ENCODE measurements at places on chromosomes 1 and 21. TPM values are rescaled to one million over a fixed set of nuclear protein-coding genes. Genes with fewer than 3 reads are reported as not detected.
A peak's percentile ranks its signal among the peaks of the same experiment; 100 is the strongest.

The COL24A1 gene
- polyA plus RNA-seq: 1.8 TPM

The RNU1-2 gene
- polyA plus RNA-seq: 2.6 TPM

DNA sequence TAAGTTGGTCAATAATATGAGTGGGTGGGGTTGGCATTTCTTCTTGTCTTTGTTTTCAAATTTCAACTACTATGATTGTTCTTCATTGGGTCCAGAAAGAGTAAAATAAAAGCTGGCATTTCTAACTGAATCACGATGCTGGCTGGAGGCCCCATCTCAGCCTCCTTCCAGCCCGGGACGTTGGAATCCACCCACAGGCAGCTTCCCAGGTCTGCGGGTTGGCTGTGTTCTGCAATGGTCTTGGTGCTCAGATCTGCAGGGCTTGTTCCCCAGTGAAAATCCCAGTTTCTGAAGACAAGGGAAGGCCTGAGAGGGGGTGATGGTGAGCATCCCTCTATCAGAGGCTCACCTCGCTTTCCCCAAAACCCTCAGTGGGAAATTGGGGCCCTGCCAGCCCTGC is 54.7 kb upstream of the ARHGEF16 start:
- no peaks in the 10 kb centered on the region for H3K27me3 ChIP-seq
- no peak for DNase-seq
- no peak overlapping the region for H3K27ac ChIP-seq
- H3K4me3 ChIP-seq: no peak overlapping the region
- no peaks in the 10 kb centered on the region for H3K4me1 ChIP-seq

GRCh38 chr1:25724966-25725365 is 75.0 kb upstream of the SELENON start:
- H3K27me3 ChIP-seq: no peaks in the 10 kb centered on the region
- DNase-seq: no peak
- no peak overlapping the region for H3K4me3 ChIP-seq
- no peaks in the 10 kb centered on the region for H3K4me1 ChIP-seq
- H3K27ac ChIP-seq: no peak overlapping the region
- no peaks in the 10 kb centered on the region for H3K36me3 ChIP-seq

DNA sequence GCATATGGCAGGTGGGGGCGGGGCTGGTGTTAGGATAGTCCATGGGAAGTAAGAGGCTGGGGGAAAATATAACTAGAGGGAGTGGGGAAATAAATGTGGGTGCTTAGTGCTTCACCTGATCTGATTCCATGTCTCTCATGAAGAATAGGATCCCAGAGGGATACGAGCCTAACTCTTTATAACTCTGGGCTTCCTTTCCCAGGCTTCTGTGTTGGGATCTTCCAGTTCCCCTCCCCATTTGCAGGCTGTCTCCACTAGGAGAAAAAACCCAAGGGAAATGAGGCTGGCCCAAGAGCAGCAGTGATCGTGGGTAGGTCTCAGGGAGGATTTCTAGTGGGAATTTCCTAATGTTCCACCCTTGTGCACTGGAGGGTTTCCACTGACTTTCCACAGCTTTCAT is 1.6 kb downstream of the KCNJ9 start:
- H3K36me3 ChIP-seq: no peaks in the 10 kb centered on the region
- H3K27ac ChIP-seq: no peak overlapping the region
- DNase-seq: no peak
- no peak overlapping the region for H3K4me3 ChIP-seq
- H3K4me1 ChIP-seq: no peaks in the 10 kb centered on the region

DNA sequence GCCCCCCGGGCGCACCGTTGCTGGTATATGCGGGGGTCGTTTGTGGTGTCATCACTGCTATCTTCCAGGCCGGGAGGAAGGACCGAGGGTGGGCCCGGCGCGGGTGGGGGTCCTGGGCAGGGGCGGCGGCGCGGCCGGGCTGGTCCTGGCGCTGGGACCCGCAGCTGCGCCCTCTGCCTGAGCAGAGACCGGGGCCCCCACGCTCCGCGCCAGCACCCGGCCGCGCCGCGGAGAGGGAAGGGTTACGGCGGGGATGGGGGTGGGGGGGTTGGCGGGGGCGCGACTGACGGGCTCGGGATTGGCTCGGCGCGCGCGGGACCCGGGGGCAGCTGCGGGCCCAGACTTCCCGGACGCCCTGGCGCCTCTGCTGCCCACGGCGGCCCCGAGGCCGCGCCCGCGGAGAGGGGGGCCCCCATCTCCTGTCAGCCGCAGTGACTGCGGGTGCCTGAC is 13.8 kb upstream of the SAMD11 start:
- H3K27me3 ChIP-seq: no peaks in the 10 kb centered on the region
- DNase-seq: no peak
- H3K4me3 ChIP-seq: no peak overlapping the region
- no peak overlapping the region for H3K27ac ChIP-seq
- H3K4me1 ChIP-seq: peaks cover 7% of the 10 kb centered on the region
- H3K36me3 ChIP-seq: no peaks in the 10 kb centered on the region

- H3K27me3 ChIP-seq: no peaks in the 10 kb centered on the region
- no peak overlapping the region for H3K27ac ChIP-seq
- H3K36me3 ChIP-seq: no peaks in the 10 kb centered on the region
- no peak overlapping the region for H3K4me3 ChIP-seq
- no peaks in the 10 kb centered on the region for H3K4me1 ChIP-seq
Measured at GRCh38 chr1:44594871-44595735, 79.2 kb downstream of the TMEM53 start.

The WNT2B gene
- polyA plus RNA-seq: 0.12 TPM

The FCRL2 gene
- 0.07 TPM for polyA plus RNA-seq

The CFAP107 gene
- polyA plus RNA-seq: not detected

GRCh38 chr1:168636642-168637111 is 60.3 kb downstream of the XCL1 start:
- no peaks in the 10 kb centered on the region for H3K36me3 ChIP-seq
- H3K27me3 ChIP-seq: no peaks in the 10 kb centered on the region
- no peak overlapping the region for H3K4me3 ChIP-seq
- no peaks in the 10 kb centered on the region for H3K4me1 ChIP-seq
- DNase-seq: no peak

- no peak overlapping the region for H3K4me3 ChIP-seq
- H3K4me1 ChIP-seq: no peaks in the 10 kb centered on the region
- H3K27me3 ChIP-seq: no peaks in the 10 kb centered on the region
- no peak for DNase-seq
Measured at GRCh38 chr1:66542811-66543767, 9.1 kb downstream of the SGIP1 start.

DNA sequence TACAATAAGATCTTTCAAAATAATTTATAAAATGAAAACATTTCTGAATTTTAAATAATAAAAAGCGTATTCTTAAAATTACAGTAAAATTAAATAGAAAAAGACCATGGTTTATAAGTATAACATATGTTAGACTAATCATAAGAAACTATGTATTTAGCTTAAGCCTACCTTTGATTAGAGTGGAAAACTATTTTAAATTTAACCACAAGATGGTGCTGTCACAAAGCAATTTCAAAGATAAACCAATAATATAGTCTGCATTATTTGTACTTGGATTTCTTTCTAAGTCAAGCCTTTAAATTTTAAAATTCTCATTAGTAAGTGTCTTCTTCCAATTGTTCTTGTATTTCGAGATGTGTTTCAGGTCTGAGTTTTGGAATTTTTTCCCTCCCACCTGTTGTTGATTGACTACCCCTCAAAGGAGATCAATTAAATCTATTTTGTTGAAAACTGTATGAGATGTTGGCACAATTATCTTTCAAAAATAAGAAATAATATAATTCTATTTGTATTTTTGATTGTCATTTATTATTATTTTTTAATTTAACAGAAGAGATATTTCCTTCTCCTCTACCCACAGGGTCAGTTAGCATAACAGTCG is 459.8 kb downstream of the KCNT2 start:
- no peaks in the 10 kb centered on the region for H3K36me3 ChIP-seq
- no peaks in the 10 kb centered on the region for H3K27me3 ChIP-seq
- H3K4me3 ChIP-seq: no peak overlapping the region
- H3K27ac ChIP-seq: no peak overlapping the region
- DNase-seq: no peak

DNA sequence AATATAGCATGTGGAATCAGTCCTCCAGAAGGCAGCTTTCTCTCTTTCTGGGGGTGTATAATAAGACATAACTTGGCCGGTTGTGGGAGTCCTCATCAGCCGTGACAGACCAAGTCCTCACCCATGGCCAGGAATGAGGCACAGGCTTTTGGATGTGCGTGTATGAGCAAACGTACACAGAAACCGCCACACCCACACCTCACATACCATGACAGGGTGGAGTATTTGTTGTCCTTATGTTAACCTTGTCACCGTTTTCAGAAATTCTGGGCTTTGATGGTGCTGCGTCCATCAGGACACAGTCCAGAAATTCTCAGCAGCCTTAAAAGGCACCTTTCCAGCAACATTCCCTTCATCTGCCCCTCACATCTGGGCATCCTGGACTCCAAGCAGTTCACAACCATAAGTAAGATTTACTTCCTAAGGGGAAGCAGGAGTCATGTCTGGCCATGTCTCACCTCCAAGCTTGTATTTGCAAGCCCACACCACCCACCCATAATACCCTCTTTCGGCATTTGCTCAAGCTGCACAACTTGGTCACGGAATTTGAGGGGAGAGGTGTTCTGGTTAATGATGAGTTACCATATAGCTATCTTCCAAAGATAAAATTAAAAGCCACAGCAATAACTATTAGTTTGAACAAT is 12.4 kb downstream of the C1orf116 start:
- H3K4me1 ChIP-seq: no peaks in the 10 kb centered on the region
- no peak for DNase-seq
- H3K27me3 ChIP-seq: no peaks in the 10 kb centered on the region
- no peak overlapping the region for H3K27ac ChIP-seq
- no peaks in the 10 kb centered on the region for H3K36me3 ChIP-seq
- no peak overlapping the region for H3K4me3 ChIP-seq

- no peak overlapping the region for H3K4me3 ChIP-seq
- H3K27ac ChIP-seq: peak overlapping the region; percentile 53
- peaks cover 6% of the 10 kb centered on the region for H3K36me3 ChIP-seq
- H3K4me1 ChIP-seq: peaks cover 9% of the 10 kb centered on the region
- H3K27me3 ChIP-seq: no peaks in the 10 kb centered on the region
Measured at GRCh38 chr1:246773213-246773641, 49.0 kb downstream of the SCCPDH start.

GRCh38 chr21:38386967-38387366 is 111.3 kb downstream of the ERG start:
- H3K4me3 ChIP-seq: no peak overlapping the region
- no peak overlapping the region for H3K27ac ChIP-seq
- no peaks in the 10 kb centered on the region for H3K36me3 ChIP-seq
- no peak for DNase-seq
- H3K4me1 ChIP-seq: no peaks in the 10 kb centered on the region
- H3K27me3 ChIP-seq: peaks cover 7% of the 10 kb centered on the region

DNA sequence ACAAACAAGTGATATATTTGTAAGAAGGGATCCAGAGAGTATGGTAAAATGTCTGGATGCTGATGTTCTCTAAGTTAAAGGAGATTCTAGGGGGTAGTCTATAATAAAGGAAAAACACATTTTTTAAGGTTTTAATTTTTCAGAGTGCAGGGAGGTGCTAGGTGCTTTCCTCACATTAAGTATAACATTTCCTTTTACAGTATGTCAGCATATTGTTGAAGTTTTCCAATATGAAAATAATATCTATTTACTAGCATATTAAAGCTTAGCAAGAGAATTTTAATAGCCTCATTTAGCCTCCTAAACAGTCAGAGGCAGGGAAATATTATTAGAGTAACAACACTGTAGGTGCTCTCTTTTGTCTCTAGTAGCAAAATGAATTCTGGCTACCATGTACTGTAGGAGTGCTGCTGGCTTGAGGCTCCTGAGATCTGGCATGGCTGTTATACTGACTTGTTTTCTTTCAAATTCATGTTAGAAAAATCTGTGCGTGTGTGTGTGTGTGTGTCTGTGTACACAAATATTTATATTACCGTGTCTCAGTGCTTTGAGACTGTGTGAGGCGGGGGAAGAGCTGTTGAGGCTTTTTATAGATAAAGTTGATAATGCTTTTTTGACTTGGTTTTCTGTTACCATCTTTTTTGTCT is 71.0 kb downstream of the POU2F1 start:
- no peaks in the 10 kb centered on the region for H3K4me1 ChIP-seq
- H3K27me3 ChIP-seq: no peaks in the 10 kb centered on the region
- no peak overlapping the region for H3K27ac ChIP-seq
- no peak for DNase-seq

DNA sequence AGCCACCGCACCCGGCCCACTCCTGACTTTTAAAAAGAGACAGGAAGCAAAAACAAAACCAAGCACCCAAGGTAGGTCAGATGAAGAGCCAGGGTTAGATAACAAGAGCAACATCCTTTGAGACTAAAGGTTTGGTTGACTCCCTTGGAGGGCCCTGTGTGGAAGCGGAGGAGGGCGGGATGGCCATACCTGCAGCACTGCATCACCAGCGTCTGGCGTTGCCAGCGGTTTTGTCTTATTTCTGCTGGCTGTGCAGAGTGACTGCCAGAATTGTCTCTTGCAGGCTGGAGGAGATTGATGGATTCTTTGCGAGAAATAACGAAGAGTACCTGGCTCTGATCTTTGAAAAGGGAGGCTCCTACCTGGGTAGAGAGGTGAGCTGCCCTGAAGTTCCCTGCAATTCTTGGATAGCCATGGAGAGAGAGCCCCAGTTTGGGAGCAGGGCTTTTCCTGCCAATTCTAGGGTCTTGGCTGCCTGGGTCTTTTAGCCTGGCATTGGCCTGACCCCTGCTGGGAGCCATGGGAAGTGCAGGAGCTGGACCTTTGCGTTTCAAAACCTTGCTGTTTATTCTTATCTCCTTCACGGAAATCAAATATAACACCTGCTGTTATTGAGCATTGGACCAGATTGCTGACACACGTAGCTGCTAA is 24.0 kb downstream of the QSOX1 start:
- H3K27me3 ChIP-seq: no peaks in the 10 kb centered on the region
- DNase-seq: no peak
- H3K4me1 ChIP-seq: no peaks in the 10 kb centered on the region
- H3K36me3 ChIP-seq: peaks cover 6% of the 10 kb centered on the region
- H3K4me3 ChIP-seq: no peak overlapping the region
- H3K27ac ChIP-seq: no peak overlapping the region

- no peak for DNase-seq
- H3K4me1 ChIP-seq: no peaks in the 10 kb centered on the region
- no peak overlapping the region for H3K4me3 ChIP-seq
- H3K36me3 ChIP-seq: no peaks in the 10 kb centered on the region
- no peaks in the 10 kb centered on the region for H3K27me3 ChIP-seq
- H3K27ac ChIP-seq: no peak overlapping the region
Measured at GRCh38 chr1:19504796-19505692, 19.7 kb upstream of the CAPZB start.

The CCDC190 gene
- not detected for polyA plus RNA-seq

DNA sequence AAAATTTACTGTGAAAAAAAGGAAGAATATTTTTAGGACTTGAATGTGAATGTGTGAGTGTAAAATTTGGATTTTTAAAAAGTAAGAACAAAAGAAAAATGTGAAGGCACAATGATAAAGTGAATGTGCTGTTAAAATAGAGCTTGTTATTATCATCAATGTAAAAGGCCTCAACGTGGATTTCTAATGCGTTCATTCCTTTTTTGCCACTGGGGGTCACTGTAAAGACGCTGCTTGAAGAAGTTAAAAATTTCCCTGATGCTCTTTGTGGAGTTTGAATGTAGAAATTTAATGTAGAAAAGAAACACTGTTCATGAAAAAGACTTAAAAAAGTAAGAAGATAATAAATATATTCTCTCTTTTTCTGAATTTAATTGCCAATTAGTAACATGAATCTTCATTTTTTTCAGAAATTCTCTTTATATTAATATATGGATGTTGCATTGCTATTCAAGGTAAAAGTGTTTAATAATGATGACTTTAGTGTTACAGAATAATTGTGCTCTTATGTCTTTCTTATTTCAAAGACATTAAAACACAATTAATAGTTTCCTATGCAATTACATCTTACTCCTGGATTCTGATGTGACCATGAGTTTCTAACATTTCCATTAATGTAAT is 161.5 kb downstream of the DNM3 start:
- no peak overlapping the region for H3K4me3 ChIP-seq
- no peaks in the 10 kb centered on the region for H3K36me3 ChIP-seq
- DNase-seq: peak; percentile 28
- no peaks in the 10 kb centered on the region for H3K27me3 ChIP-seq
- H3K4me1 ChIP-seq: no peaks in the 10 kb centered on the region
- H3K27ac ChIP-seq: no peak overlapping the region

Data from GM12878 (cell line).